T-helper 9 cell (primary cell): ENCODE measurements at places on chromosomes 7 and 10.
A peak's percentile ranks its signal among the peaks of the same experiment; 100 is the strongest.

DNA sequence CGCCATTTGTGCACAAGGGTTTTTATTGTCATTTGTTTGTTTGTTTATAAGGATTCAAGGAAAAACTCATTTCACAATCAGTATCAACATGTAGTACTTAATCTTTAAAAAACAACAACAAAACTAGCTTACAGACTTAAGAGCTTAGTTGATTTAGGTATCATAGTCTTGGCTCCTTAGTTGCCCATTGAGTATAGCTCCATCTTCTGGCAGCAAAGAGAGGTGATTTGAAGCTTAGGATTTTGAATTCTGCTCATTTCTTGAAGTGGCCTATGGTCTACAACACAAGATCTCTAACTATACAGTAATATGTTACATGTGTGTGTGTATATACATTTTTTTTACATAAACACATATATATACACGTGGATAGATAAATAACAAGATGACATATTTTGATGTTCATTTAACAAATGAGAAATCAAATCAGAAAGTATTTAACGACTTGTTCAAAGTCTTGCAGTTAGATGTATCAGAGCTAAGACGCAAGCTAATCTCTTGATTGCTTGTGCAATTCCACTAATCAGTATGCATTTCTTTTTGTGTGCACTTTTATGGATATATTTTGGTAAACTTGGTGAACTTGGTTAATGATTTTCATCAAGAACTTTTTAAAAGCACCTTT is 307.3 kb downstream of the CAMK1D start:
- DNase-seq: no peak

DNA sequence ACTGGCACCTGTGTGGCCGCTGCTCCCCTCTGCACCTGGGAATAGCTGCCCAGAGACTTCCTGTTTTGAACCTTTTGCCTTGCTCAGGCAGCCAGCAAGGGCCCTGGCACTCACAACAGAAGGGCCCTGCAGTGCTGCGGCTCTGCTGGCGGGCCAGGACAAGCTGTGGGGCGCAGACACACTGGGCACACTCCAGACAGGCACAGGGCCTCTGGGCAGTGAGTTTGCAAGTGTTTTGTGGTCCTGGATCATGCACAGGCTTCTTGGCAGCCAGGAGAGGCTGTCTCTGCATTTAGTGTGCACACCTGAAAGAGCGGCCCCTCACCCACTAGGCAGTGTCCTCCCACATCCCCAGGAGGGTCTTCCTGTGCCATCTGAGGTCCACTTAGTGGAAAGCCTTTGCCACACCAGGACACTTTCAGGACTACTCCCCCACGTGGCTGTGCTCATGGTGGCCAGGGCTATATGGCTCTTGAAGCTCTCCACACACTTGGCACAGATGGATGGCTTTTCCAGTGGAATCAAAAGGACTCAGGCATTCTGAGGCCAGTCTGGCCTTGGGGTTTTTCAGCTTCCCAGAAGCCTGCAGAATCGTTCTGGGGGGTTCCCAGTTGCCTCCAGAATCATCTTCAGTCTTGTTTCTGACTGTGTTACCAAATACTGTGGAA is 5.0 kb upstream of the ATP6V0E2 start:
- DNase-seq: no peak

DNA sequence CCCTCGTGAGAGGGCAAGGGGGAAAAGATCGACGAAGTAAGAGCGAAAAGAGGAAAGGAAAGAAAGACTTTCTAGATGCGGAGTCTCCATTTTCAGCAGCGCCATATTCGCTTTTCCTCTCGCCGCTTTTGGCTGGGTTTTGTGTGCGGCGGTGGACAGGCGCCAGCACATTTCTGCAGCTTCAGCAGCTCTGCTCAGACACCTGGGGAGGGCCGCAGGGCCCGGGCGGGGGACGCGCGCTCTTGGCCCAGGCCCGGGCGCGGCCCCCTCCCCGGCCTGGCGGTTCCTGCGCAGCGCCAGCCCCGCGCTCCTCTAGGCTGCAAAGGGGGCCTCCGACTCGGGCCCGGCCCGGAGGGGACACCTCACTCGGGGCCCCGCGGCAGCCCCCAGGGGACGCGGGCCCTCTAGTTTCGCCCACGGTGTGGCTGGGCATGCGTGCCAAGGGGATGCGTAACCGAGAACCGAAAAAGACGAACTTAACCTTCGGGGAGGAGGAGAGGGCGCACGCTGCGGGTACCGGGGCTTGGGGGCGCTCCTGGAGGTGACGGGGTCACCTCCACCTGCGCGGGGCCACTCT is 34.5 kb upstream of the EBLN1 start:
- DNase-seq: peak; percentile 27

GRCh38 chr7:102115931-102116330 is 170.7 kb upstream of the SH2B2 start:
- DNase-seq: no peak

DNA sequence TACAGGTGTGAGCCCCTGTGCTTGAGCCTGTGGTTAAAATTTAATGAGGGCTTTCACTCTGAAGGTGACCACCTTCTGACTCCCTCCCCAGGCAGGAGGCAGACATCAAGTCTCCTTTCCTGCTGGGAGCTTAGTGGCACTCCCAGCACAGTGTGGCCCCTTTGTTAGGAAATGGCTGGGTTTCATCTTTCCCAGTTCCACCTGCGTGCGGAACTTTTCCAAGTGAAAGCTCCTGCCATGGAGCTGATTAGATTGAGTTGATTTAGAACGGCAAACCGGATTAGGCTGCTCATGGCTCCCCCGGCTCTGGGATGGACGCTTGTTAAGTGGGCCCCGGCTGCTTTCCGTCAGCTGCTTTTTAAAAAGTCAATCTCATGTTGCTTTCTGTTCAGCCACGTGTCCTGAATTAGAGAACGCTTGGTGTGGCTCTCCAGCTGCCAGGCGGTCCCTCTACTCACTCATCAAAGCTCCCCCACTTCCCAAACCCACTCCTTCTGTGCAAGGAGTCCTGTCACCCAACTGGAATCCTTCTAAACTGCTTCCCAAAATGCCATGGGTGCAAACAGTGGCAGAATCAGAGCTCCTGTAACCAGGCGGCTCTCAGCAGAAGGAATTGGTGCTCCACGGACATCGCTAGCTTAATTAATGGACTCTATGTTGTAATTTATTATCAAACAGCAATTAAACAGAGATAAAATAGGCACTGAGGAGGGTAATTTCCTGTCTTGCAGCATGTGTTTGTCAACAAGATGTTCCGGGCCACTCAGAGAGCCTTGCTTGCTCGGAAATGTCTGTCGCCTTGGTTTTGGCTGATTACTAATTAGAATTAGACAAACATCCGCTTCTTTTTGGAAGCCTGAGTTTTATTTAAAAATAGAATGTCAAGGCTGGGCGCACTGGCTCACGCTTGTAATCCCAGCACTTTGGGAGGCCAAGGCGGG is 551.2 kb downstream of the GALNT17 start:
- no peak for DNase-seq

- no peak for DNase-seq
Measured at GRCh38 chr10:79112881-79113431, 44.2 kb downstream of the ZMIZ1 start.

- no peak for DNase-seq
Measured at GRCh38 chr10:4533621-4534020, 292.4 kb upstream of the AKR1E2 start.

- DNase-seq: no peak
Measured at GRCh38 chr7:148901178-148901577, 17.1 kb upstream of the EZH2 start.

GRCh38 chr7:67866812-67867211 is 870.2 kb downstream of the TYW1 start:
- DNase-seq: no peak

DNA sequence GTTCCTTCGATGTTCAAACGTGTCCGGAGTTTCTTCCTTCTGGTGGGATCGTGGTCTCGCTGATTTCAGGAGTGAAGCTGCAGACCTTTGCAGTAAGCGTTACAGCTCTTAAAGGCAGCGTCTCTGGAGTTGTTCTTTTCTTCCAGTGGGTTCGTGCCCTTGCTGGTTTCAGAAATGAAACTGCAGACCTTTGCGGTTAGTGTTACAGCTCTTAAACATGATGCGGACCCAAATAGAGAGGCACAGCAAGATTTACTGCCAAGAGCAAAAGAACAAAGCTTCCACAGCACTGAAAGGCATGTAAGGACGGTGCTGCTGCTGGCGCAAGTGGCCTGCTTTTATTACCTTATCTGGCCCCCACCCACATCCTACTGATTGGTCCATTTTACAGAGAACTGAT is 931.4 kb downstream of the IPMK start:
- DNase-seq: no peak

DNA sequence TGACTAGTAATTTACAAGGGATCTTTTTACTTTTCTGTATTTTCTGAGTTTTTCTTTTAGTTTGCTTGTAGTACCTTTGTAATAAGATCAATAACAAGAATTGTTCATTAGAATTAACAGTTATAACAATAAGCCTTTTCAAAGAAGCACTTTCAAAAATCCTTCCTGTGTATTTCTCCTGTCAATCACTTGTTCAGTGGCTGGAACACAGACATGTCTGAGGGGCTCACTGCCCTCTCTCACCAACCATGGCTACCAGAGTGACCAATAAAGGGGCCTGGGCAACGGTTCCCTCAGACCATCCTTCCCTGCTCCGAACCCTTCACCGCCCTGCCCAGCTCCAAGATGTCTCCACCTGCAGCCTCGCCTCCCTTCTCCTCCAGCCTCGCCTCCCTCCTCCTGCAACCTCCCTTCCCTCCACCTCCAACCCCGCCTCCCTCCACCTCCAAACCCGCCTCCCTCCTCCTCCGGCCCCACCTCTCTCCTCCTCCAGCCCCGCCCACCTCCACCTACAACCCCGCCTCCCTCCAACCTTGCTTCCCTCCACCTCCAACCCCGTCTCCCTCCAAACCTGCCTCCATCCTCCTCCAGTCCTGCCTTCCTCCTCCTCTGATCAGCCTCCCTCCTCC is 353.4 kb downstream of the TNS3 start:
- DNase-seq: no peak

DNA sequence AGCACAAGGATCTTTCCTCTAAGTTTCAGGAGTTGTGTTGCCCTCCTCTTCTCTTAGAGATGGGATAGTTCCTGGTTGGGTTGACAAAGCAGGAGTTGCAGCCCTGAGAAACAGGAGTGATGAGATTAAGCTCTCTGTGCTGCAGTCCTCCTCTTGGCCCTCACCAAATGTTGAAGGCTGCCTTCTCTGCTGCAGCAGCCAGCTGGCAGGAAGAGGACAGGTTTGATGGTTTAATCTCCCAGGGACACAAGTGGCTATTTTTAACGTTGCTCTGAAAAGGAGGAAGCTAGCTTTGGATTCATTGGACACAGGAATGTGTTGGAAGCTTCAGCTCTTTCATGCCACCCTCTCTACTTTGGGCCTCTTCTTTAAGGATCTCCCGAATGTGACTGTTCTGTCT is 9.4 kb downstream of the STRIP2 start:
- no peak for DNase-seq

GRCh38 chr10:60870803-60871202 is 73.2 kb downstream of the RHOBTB1 start:
- no peak for DNase-seq
